Activated CD8-positive, alpha-beta memory T cell treated with anti-CD3 and anti-CD28 coated beads for 24 hours (primary cell): ENCODE measurements at places on chromosomes 12 and 14.

DNA sequence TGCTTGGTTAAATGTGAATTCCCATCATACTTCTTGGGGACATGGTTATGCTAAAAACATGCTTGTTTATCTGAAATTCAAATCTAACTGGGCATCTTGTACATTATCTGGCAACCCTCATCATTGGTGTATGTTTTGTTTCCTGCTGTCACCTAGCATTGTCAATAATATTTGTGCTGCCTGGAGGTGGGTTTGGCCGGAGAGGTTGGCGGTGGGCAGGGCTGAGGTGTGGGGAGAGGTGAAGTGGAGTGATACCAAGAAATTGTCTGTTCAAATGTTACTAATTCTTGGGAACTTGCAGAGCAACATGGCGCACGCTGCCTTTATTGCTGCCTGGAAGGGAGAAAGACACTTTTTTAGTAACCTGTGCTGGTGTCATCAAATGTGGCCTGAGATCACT is 280.5 kb downstream of the VRK1 start:
- no peak for DNase-seq

- DNase-seq, result no peak
Measured at GRCh38 chr12:13941258-13942249, 39.8 kb downstream of the GRIN2B start.

GRCh38 chr14:101926620-101927019 is 37.8 kb upstream of the DYNC1H1 start:
- DNase-seq, result no peak

DNA sequence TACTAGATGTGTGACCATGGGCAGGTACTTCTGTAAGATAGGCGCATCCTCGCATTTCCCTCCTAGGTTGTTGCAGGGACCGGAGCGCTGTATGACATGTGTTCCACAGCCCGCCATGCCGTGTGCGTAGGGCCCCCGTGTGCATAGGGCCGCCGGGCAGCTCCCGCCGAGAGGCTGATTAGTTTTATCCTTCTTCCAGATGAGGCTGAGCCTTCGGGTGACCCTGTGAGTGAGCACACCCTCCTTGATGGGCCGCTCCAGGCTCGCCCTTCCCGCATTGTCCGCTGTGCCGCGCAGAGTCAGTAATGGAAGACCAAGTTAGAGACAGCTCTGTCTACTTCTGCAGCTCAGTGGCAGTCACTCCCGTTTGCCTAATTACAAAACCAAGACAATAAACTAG is 72.9 kb upstream of the DYNC1H1 start:
- peak; percentile 26 for DNase-seq

DNA sequence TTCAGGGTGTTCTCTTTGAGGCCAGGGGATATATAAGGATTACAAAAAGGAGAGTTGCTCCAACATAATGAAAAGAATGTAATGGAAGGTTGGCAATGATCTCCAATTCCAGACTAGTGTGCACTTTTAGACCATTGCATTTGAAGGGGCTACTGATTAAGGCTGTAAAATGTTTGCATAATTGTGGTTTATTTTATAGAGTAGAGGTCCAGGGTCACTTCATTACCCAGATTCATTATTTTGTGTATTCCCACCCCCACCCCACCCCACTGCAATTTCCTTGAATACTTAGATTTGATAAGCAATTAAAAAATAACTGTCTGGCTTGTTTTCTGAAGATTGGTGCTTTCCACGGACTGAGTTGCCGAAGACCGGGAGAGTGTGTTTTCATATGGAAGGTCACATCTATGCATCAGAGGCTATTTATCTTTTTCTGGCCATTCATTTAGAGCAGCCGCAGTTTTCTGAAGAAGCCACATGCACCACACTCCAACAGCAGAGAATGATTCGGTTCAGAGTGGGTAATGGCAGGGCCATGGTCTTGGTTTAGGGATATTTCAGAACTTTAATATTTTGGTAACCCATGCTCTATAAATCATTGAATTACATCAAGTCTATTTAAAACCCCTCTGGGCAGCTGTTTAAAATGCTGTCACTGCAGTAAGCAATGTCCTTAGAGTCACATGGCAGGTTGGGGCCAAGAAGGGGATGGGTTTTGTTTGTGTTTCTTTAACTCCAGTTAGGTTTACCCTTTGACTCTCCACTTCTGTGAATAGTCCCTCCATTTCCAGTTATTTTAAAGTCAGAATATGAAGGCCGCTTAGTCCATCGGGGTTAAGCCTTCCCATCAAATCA is 94.6 kb downstream of the TMEM30B start:
- DNase-seq, result no peak

GRCh38 chr14:26379951-26380350 is 217.9 kb downstream of the NOVA1 start:
- no peak for DNase-seq

DNA sequence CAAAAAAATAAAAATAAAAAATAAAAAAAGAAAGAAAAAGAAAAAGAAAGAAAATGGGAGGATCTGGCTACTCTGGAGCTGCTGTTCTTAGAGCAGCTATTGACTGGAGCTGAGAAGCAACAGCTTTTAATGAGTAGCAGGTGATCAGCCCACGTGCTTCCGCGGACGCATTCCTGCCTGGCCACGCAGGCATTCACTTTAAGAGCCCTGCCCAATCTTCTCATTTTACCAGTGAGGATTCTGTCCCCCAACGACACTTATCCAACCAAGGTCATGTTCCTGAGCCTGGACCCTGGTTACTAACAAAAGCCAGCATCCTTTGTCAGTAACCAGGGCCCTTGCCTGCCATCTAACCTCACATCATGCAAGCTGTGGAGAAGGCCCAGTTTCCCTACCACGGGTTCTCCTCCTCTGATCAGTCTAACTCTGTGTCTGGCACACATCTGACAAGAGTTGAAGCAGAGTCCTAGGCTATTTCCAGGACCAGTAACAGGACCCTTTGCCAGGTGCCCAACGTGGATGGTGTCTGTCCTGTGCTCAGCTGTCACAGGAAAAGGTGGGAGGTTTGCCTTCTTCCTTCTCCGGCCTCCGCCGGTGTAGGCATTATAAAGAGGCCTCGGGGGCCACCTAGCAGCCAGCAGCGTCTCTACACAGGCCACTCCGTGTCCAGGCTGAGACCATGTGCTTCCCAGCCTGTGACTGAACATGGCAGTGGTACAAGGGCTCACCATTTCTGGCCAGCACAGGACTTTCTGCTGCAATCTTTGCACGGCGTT is 60.9 kb upstream of the GPATCH2L start:
- DNase-seq, result no peak
